Esophagus mucosa (tissue), 1 donor: ENCODE measurements at places on chromosomes 5 and 9. TPM values are rescaled to one million over a fixed set of nuclear protein-coding genes. Genes with fewer than 3 reads are reported as not detected.

GMCL2 gene
- not detected for total RNA-seq

NKD2 gene
- 1.1 TPM for total RNA-seq

DNA sequence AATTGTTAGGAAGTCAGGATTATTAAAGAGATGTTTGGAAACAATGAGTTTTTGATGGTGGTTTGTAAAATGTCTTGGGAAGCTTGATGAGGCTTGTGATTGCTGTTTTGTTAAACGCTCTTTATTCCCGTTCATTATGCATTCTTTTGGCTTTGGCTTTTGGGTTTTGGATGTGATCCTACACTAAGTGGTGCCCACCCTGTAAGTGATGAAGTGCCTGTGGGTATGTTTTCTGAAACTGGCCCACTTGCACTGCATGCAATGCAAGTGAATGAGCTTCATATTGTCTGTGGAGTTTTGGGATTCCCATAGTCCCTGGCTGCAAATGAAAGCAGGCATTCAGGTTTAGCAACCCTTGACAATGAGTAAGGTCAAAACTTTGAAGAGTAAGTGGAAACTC is 1035.5 kb upstream of the WWC1 start:
- no peak for ATAC-seq

GRCh38 chr9:6984941-6985578 is 227.3 kb downstream of the KDM4C start:
- no peak for ATAC-seq

FAM81B gene
- not detected for total RNA-seq

- ATAC-seq: peak; percentile 53
Measured at GRCh38 chr5:43627028-43627427, 24.0 kb downstream of the NNT start.

JAKMIP2 gene
- 0.12 TPM for total RNA-seq

EIF4E1B gene
- total RNA-seq: not detected

DNA sequence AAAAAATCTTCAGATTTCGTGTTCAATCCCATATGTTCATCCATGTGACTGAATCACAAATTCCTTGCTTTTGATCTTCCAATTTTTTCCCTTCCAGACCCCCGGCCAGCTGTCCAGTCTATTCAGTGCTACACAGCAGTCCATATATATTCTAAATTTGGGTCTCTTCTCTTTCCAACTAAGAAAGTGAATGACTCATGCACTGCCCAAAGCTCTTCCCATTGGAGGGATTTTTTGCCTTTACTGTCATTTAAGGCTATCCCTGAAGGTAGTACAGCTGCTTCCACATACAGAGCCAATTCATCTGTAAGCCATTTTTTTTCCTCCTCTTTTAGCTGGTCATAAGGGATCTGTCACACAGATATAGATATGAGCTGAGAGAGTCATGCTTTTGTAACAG is 478.3 kb downstream of the DMRT2 start:
- no peak for ATAC-seq

TSSK1B gene
- 0.48 TPM for total RNA-seq

DNA sequence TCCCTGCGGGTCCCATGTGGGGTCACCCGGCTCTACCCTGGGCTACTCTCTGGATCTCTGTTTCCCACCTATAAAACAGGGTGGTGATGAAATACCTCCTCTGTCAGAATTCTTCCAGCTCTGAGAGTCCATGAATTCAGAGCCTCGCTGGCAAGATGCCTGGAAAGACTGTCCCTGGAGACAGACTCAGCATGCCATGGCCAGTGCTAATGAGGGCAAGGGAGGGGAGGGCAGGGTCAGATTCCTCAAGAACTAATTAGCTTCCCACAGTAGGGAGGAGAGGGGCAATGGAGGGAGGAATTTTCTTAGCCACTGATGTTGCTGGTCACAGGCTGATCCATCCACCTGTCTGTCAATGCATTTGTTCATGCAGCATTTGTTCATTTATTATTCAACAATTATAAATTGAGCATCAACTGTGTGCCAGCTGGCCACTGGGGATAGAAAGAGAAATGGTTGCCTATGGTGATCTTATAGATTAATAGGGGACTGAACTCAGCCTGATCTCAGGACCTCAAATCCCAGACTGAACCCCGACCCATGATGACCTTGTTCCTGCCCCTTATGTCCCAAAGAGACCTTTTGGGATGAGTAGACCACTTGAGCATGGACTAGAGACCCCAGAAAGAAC is 4.7 kb downstream of the SYNPO start:
- ATAC-seq: no peak

DNA sequence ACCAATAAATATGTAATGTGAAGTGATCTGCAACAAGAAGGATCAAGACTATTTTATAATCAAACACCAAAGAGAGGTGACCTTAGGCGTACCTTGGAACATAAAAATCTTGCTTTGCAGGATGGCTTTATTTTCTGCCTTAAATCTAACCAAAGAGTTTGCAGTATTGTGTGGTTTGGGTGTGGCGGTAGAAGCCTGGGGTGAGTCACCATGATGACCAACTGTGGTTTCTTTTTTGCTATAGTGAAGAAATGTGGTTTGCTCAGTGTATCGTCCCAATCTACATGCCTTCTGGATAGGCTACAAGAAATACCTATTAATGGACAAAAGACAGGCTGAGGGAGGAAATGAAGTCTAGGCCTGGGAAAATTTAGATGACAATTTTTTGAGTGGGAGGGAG is 5.1 kb upstream of the CAST start:
- peak; percentile 71 for ATAC-seq

DNA sequence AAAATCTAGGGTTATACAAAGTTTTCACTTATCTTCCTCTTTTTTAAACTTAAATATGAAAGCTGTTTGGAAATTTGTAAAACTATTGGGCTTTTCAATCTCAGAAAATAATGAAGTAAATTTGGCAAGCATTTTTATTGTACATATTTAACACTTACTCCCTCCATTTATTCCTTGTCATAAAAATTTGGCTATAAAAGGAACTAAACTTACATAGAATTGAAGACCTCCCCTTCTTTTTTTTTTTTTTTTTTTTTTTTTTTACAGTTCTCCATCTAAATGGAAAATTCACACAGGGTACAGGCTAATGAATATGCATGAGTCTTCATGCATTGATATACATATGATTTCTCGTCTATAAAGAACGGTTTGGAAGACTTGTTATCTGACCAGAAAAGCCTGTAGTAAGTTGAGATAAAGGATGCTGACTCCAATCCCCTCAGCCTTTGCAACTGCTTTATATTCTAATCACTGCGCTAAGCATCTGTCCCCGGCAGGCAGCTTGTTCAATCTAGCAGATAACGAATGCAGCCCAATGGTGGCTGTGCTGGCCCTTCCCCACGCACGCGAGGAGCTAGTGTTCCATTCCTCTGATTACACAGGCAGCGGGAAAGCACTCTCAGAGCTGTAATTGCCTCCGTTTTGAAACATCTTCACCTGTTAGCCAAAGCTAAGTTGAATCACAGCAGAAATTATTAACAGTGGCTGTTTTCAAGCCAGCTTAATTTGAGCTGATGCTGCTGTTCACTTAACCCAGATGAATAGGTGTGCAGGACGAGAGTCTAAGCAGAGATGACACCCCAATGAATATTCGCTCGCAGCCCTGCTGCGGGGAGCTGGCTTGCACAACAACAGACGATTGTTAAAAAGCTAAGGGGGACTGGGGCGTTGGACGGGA is 453.8 kb upstream of the ZNF608 start:
- no peak for ATAC-seq

GRCh38 chr9:104780796-104781395 is 17.0 kb downstream of the NIPSNAP3B start:
- ATAC-seq: no peak

- no peak for ATAC-seq
Measured at GRCh38 chr5:16735101-16736060, 118.6 kb upstream of the RETREG1 start.

SPDL1 gene
- total RNA-seq: 15.0 TPM

SPINK7 gene
- 138 TPM for total RNA-seq

DNA sequence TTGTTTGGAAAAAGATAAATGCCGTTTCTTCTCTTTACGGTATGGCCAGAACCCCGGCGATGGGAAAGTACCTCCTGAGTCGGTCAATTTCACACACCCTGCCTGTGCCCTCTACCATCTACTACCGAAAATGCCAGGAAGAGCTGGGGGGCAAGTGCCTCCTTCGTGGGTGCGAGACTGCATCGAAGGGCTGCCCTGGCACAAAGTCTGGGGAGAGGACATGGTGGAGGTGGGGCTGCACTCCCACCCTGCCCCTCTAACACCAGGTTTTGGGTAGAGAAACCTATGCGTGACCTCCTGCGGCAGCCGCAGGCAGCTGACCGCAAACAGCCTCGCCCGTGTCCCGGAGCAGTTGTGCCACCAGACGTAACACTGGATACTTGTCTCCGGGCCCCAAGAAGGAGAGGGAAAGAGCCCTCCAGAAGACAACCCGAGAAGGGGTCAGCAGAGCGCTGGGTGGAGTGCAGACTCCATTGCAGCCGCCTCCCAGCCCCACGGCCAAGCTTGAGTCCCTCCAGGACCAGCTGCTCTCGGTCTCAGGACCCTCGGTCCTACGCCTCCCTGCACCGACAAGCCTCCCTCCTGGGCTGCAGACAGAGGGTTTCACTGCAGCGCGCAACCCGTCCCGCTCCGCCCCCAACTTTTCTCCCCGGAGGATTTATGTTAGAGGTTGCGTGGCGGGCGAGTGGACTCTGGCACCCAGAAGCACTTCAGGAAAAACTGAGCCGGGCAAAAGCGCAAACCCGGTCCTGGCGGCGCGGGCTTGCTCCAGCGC is 823 bp upstream of the PRDM6 start:
- ATAC-seq: peak; percentile 7

LHFPL2 gene
- total RNA-seq: 3.7 TPM

- no peak for ATAC-seq
Measured at GRCh38 chr9:95484225-95484624, 32.5 kb downstream of the PTCH1 start.

DNA sequence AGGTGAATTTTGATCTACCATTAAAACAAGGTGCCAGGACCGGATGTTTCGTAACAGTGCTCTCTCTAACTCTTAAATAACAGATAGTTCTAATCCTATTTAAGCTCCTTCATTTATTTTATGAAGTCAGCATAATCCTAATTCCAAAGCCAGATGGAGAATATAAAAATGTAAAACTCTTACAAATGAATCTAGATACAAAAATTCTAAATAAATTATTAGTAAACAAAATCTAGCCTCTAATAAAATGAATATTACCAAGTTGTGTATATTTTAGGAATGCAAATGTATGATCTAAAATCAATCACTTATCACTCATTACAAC is 32.4 kb upstream of the IL33 start:
- no peak for ATAC-seq

RMRP gene
- 5,550 TPM for total RNA-seq

GRCh38 chr5:179119415-179120170 is 59.4 kb downstream of the ZNF354C start:
- no peak for ATAC-seq

GRCh38 chr5:109614301-109614700 is 75.4 kb upstream of the MAN2A1 start:
- no peak for ATAC-seq

GRCh38 chr5:39760385-39761198 is 335.8 kb upstream of the DAB2 start:
- ATAC-seq: no peak

GRCh38 chr9:133320421-133320881 is 15.5 kb downstream of the SURF6 start:
- no peak for ATAC-seq

- no peak for ATAC-seq
Measured at GRCh38 chr5:112239996-112240395, 179.1 kb downstream of the EPB41L4A start.

GRCh38 chr5:73039082-73039481 is 81.3 kb upstream of the TMEM171 start:
- ATAC-seq: no peak

GRCh38 chr5:153458268-153458667 is 32.2 kb upstream of the GRIA1 start:
- no peak for ATAC-seq

DNA sequence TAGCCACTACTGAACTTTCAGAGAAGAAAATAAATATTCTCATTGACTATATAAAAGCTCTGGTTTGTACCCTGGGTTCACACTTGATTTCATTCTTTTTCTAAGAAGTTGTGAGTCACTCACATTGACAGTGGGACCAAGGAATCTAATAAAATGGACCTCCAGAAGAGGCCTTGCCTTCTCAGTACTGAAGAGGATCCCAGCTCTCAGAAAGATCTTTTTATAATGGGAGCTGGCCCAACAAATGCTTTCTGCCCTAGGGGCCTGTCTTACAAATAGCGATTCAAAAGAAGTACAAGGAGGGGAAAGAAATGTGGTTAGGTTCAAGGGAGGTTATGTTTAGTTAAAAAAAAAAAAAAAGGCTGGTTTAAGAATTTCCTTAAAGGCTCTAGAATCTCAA is 237.9 kb downstream of the ISL1 start:
- no peak for ATAC-seq

DNA sequence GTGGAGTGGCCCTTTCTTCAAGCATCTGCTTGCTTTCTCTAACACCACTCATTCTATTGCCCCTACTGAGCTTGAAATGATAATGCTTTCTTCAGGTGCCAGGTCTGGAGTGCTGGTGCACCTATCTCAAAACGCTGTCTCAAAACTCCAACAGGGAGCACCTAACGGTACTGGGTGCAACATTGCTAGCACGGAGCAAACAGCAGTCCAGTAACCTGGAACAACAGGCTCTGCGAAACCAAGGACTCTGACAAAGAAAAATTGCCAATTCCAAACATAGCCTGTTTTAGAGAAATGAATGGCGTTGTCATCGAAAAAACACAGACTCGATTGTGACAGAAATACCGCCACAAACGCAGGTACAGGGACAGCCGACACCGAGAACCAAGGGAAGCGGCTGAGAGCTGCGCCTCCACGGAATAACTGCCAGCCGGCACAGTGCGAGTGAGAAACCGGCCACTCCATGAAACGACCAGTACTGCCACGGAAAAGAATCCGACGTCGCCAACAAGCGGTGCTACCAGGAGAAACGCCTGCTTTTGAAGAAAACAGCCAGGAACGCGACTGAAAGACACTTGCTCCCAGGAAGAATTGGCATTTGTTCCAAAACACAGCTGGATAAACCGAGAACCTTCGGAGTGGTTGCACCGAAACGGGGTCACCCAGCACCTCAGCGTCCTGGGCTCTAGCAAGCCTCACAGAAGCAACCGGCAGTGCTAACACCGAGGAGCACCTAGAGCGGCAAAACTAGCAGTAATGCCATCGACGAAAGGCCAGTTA is 3.1 kb downstream of the ANXA2R start:
- no peak for ATAC-seq

GRCh38 chr9:131651160-131651559 is 88.7 kb downstream of the RAPGEF1 start:
- no peak for ATAC-seq

GRCh38 chr5:173923218-173924095 is 35.3 kb downstream of the CPEB4 start:
- ATAC-seq: no peak

LRRC19 gene
- 0.08 TPM for total RNA-seq

- no peak for ATAC-seq
Measured at GRCh38 chr9:5326187-5326586, 13.5 kb downstream of the RLN1 start.

F2RL1 gene
- total RNA-seq: 12.0 TPM

TRIM41 gene
- 16.4 TPM for total RNA-seq
